ENCODE measurements at places on chromosomes 2 and 18.

DNA sequence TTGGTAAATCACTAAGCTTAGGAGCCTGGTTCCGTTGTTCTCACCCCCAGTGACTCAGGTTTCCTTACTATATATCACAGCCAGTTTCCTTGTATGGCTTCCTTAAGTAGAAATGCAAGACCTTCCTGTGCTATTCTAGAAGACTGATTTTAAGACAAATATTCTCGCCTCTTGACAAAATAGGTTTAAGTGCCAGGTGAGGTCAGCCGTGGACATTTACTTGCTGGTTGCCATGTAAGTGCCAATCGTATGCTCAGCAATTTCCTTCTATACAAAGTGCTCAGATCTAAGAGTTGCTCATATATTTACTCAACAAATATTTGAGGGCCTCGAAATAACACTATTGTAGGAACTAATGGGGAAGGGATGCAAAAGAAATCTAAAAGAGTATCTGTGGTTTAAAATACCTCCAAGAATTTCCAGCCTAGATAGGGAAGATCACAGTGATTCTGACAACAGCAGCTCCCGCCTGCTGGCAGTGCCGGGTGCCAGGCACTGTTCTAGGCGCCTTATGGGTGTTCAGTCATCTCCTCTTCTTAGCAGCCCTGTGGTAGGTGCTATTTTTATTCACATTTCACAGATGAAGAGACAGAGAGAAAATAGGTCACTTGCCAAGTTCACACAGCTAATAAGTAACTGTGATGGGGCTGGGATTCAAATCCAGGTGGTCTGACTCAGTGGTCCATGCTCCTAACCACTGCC lies 95.3 kb upstream of the B3GNT7 start:
- DNase-seq: no peak

DNA sequence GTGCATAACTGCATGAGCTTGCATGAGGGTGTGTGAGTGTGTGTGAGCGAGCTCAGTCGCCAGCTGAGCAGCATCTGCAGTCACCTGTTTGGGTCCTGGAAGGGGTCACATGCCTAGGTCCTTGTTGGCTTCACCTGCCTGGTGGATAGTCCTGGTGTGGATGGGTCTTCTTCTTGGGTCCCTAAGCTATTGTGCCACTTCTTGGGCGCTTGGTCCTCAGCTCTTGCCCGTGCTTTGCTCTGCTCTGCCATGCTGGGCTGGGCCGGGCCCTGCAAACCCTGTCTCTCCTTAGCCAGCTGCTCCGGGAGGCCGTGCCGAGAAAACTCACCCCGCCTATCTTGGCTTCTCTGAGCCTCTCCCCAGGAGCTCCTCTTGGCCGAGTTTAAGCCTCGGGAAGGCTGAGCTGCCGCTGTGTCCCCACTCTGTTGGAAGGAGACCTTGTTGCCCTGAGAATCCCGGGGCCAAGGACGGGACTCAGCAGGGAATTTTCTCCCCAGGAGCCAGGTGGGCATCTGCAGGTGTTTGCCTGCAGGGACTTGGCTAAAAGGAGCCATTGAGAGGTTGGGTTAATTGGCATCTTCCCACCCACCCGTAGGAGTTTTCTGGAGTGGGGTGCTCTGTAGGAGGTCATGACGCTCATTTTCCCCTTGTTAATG lies 300.8 kb downstream of the NDUFA10 start:
- DNase-seq: no peak

GRCh38 chr2:216539791-216540241 lies 41.2 kb downstream of the RPL37A start:
- DNase-seq: no peak

- no peak for DNase-seq
Observed at GRCh38 chr2:97769308-97769707, 55.9 kb downstream of the ZAP70 start.

DNA sequence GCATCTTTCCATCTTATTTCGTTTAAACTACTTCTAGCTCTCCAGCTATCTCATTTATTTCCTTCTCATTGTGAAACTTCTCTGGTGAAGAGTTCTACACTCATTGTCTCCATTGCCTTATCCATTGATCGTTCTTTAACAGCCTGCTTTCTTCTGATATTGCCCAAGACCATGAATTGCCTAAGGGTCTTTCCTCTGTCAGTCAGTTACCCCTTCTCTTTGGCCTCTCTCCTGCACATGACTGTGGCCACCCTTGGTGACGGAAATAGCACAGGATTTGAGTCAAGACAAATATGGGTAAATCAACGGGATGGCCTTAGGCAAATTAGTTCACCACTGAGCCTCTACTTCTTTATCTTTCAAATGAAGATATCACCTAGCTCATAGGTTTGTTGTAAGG lies 26.6 kb downstream of the NHEJ1 start:
- no peak for DNase-seq

GRCh38 chr18:63284827-63285733 lies 34.5 kb downstream of the BCL2 start:
- no peak for DNase-seq

DNA sequence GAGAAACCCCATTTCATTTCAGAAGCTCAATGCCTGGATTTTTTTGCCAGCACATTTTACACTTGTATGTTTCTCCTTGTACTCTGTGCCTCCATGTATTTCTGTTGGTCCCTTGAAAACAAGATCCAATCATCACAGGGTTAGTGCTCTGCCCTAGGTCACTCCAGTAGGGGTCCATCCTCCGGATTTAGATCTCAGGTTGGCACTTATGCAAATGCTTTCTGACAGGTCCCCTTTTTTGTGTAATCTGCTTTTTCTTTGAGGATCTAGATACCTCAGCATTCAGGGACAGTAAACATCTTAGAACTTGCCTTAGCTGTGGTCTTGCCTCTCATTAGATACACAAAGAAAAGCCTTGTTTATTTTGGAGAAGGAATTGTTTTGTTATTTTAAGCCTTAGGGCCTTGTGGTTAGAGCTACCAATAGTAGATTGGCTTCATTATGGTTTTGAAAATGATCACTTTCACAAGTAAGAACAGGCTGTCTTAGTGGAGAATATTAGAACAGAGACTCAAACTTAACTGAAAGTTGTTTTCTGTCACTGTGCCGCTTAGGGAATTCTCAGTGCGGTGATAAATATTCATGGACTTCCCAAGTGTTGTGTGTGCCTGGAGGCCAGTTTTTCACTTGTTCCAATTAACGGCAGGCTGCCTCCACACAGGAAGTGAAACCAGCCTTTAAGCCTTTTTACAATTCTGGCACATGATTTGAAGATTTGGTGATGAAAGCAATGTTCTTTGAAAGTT lies 7.8 kb downstream of the MERTK start:
- DNase-seq: no peak

DNA sequence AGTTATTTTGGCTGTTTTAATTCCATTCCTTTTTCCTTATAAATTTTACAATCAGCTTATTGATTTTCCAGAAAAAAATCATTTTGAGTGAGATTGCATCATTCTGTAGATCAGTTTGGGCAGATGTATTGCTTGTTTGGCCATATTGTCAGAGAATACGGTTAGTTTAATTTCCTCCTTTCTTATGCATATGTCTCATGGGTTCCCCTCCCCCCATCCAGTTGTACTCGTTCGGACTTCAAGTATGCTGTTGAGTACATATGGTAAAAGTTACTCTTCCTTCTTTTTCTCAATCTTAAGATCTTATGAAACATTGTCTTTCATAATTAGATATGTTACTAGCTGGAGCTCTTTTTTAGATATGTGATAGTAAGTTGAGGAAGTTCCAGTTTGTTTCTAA lies 131.2 kb upstream of the TTC27 start:
- no peak for DNase-seq

GRCh38 chr2:128306081-128306930 lies 12.4 kb downstream of the HS6ST1 start:
- no peak for DNase-seq

Data from stimulated activated CD4-positive, alpha-beta T cell treated with anti-CD3 and anti-CD28 coated beads, TNF-alpha, amount 100 ng/mL, for 1 hour (primary cell).